Esophagus muscularis mucosa (tissue), 4 donors: ENCODE measurements at places on chromosomes 3 and 15. TPM values are rescaled to one million over a fixed set of nuclear protein-coding genes. Genes with fewer than 3 reads are reported as not detected.

GRCh38 chr3:138399766-138400165 is 34.6 kb upstream of the ESYT3 start:
- DNase-seq, result no peak

The SLC15A2 gene
- 2.1 TPM for total RNA-seq

DNA sequence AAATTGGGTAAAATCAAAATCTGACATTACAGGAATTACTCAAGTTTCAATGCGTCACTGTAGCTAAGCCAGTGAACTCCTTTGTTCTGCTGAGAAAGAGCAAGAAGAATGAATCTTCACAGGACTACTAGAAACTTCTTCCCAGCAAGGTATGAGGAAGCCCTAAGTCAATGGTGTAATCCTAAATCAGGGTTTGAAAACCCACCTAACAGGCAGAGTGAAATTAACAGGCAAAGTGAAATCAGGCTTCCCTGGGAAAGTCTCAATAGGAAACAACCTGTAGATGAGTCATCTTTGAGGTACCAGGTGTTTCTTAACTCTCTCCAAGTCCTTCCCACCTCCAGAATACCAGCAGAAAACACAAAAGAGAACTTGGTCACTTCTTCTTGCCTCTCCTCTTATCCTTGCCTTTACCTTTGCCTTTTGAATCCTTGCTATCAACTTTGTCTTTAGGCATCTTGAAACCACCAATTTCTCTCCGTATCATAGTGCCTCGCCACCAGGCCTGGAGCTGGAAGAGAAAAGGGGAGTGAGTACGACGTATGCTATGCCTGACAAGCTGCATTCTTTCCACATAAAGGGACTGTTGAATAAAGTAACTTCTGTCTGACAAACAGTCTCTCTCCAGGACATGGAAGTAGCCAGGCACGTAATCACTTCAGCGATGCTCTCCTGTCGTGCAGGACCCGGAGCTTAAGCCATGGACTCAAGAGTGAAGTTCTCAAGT is 60.6 kb upstream of the RPL35A start:
- no peak for DNase-seq

- peak; percentile 91 for DNase-seq
Measured at GRCh38 chr3:140051019-140051957, 116.3 kb downstream of the CLSTN2 start.

- no peak for DNase-seq
Measured at GRCh38 chr3:184200825-184201224, 14.8 kb downstream of the ABCF3 start.

DNA sequence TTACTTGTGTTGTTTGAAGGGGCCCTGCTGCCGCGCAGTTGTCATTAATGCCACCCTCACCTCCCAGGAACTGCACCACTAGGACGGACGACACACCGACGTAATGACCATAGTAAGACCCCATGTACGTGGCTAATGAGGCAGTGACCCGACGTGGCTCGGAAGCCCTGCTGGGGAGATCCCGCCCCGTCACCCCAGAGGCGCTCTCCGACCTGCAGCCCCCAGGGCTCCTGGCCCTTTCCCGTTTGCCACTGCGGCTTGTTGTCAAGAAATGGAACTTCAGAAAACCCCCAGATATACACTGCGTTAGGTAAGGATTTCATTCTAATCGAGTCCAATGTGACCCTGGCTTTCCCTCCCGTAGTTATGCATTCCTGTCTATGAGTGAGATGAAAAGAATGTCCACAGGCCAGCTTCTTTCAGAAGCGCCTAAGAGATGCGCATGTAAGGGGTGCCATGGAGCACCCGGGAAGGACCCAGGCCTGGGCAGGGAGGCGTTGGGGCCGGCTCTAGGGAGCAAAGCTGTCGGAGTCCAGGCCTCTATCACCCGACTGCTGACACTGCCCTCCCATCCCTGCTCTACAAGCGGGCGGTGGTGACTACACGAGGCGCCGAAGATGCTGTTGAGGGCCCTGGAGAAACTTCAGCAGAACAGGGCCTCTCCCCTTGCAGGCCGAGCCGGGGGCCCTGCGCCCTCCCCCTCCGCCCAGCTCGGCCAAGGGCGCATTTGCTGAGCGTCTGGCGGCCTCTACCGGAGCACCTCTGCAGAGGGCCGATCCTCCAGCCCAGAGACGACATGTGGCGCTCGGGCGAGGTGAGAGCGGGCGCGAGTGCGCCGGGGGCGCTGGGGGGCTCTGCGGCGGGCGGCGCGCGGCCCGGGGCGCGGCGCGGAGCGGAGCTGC is at the start of gene GABRA5:
Gene GABRA5 (plus strand): TSS at position 765 of the 902 bp plus-strand sequence. CDS start 2,187 bp downstream, outside the sequence.
- DNase-seq, result peak; percentile 72

The DAZL gene
- total RNA-seq, result not detected

- DNase-seq, result no peak
Measured at GRCh38 chr3:14324224-14324944, 78.0 kb upstream of the SLC6A6 start.

DNA sequence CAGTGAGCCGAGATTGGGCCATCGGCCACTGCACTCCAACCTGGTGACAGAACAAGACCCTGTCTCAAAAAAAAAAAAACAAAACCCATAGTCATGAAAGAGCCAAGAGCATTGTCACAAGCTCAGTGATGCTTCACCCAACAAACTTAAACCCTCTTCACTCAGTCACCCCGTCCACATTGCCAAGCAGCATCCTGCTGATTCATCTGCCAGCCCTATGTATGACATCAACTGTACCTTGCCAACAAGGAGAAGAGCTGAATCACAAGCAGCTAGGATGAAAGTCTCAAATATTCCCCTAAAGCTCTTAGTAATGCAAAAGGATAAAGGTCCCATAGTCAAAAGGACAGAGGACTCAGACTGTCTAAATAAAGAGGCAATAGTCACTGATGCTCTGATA is 90.0 kb downstream of the ANO10 start:
- DNase-seq, result no peak

- no peak for DNase-seq
Measured at GRCh38 chr3:142210608-142211007, 14.8 kb downstream of the GK5 start.

- no peak for DNase-seq
Measured at GRCh38 chr3:122392868-122393844, 9.2 kb downstream of the FAM162A start.

The CCDC32 gene
- 34.1 TPM for total RNA-seq

DNA sequence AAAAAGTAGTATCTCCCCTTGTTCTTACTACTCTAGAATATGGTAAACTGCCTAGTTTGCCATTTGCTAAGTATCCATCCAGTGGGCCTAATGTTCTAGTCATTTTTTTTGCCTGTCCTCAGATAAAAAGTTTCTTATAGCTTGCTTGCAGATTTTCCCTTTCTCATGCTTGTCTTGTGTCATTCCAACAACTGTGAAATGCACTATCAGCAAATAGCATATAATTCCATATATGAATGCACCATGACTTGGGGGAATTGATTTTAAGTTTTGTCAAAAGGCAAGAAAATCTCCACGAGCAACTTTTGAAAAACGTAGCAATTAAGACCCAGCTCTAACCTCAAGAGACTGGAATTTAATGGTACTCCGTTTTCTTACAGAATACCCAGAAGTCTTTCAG is 286.2 kb upstream of the GPR149 start:
- DNase-seq, result no peak

GRCh38 chr3:11476735-11477144 is 167.0 kb downstream of the VGLL4 start:
- no peak for DNase-seq

GRCh38 chr3:101676216-101676764 is 642 bp downstream of the ZBTB11 start:
- peak; percentile 95 for DNase-seq

GRCh38 chr15:73965094-73965757 is 26.9 kb downstream of the STOML1 start:
- DNase-seq, result no peak

DNA sequence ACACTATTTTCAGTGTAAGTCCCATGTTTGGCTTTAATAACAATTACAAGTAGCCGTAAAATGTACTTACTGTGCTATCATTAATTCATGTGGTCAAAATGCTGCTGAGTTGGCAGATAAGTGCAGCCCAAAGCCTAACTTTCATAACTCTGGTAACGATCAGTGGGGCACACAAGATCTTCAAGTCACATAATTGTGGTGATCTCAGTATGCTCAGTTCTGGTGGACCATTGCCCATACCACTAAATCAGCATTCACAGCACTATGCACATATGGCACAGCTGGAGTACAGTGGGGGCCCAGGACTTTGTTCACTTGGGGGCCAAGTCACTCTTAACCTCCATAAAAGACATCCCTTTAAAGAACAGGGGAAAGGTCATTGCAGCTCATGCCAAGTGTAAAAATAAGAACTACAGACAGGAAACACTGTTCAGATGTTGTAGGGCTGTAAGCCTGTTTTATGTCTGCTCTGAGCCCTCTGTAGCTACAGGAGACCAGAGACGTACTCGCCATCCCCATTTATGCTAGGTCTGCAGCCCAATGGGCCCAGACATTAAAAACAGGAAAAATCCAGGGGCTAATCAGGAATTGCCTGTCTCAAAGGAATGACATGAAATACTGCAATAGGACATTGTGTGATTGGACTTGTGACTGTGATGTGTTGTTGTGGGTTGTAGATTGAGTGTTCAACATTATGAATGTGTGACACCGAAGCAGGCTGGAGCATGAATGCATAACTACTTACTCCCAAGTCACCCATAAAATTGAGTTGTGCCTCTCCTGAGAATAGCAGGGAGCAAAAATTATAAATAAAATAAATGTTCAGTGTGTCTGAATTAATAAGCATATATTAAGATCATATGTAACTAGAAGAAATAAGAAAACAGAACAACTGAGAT is 282.5 kb upstream of the EPHA3 start:
- DNase-seq, result no peak

The RFTN1 gene
- 125 TPM for total RNA-seq

GRCh38 chr3:176927706-176928581 is 269.3 kb downstream of the TBL1XR1 start:
- DNase-seq, result no peak

- DNase-seq, result no peak
Measured at GRCh38 chr3:128455786-128456748, 10.6 kb downstream of the DNAJB8 start.

DNA sequence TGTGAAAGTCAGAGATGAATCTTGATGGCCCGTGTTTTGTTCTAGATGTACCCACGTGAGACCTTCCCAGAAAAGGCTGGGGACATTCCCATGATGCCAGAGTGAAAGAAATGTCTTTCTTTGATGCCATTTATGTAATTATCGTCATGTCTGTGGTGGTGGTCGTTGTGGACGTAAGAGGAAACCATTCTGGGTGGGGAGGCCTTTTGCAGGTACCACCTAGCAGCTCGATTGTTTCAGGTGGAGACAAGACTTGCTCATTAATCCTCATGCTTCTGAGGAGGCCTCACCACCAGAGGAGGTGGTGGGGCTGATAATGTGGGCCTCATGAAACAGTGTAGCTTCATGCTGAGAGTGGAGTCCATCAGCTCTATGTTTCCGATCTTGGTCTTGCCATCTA is 58.1 kb upstream of the USP3 start:
- DNase-seq, result no peak

The RASL12 gene
- total RNA-seq, result 215 TPM

The TRAK1 gene
- total RNA-seq, result 67.6 TPM

- DNase-seq, result no peak
Measured at GRCh38 chr3:4899710-4900109, 79.5 kb upstream of the BHLHE40 start.

The MORC1 gene
- not detected for total RNA-seq

DNA sequence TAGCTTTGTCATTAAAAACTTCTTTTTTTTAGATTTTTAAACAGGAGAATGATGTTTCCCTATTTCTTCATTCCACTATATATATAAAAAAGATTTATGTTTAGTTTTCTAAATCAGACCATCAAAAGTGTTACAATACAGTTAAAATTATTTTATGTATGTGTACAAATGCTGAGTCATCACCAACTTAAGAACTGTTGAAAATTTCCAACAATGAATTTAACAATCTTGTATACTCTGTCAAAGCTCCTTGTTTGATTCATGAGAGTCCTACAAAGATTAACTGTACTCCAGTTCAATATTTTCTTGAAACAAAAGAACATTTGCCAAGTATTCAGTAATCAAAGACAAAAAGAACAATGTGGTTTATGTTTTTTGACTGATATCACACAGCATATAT is 82.0 kb downstream of the POLQ start:
- no peak for DNase-seq

The GDPGP1 gene
- 6.0 TPM for total RNA-seq

DNA sequence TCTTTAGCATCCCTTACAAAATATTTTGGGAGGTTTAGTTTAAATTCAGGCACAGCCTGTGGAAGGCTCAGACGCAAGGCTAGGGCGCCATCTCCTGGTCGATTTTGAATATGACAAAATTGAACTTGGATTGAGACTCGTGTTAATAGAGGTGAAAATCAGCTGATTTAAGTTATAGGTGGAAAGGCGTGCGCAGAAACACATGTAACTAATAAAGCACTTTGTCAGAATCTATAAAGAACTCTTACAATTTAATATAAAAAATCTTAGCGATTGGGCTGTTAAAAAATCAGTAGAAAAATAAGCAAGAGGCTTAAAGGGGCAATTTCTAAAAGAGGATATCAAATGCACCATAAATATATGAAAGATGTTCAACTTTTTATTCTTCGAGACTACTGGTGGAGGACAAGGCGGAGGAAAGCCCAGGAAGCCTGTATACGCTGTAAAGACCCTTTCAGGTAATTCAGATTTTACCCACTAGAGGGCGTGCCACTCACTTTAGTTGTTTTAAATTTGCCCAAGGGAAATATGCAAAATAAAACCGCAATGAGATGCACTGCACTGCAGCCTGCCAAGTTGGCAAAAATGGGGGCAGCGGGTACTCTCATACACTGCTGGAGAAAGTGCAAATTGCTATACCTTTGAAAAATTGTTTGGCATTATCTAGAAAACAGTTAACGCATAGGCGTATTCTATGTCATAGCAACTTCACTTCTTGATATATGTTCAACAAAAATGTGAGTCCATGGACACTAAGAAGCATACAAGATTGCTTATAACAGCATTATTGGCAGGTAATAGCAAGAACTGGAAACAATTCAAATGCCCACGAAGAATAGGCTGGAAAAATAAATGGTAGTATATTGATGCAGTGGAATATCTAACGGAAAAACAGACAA is 64.7 kb downstream of the SLC30A4 start:
- no peak for DNase-seq

- DNase-seq, result no peak
Measured at GRCh38 chr3:52405601-52406110, 39.2 kb downstream of the SEMA3G start.

GRCh38 chr15:31216215-31216911 is 110.3 kb upstream of the KLF13 start:
- DNase-seq, result peak; percentile 98

DNA sequence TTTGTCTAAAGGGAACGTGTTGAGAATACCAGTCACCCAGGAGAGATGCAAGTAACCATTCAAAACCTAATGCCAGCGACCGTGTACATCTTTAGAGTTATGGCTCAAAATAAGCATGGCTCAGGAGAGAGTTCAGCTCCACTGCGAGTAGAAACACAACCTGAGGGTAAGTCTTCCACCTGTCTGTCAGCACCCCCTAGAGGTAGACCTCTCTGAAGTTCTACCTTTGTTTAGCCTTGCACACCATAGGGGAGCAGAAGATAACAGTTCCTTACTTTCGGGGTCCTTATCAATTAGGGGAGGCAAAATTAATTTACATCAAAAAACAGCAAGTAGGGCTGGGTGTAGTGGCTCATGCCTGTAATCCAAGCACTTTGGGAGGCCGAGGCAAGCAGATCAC is 124.4 kb downstream of the HCN4 start:
- DNase-seq, result no peak

The PIF1 gene
- total RNA-seq, result 1.7 TPM
